ENCODE measurements at places on chromosomes 7 and 10. TPM values are rescaled to one million over a fixed set of nuclear protein-coding genes. Genes with fewer than 3 reads are reported as not detected.

DNA sequence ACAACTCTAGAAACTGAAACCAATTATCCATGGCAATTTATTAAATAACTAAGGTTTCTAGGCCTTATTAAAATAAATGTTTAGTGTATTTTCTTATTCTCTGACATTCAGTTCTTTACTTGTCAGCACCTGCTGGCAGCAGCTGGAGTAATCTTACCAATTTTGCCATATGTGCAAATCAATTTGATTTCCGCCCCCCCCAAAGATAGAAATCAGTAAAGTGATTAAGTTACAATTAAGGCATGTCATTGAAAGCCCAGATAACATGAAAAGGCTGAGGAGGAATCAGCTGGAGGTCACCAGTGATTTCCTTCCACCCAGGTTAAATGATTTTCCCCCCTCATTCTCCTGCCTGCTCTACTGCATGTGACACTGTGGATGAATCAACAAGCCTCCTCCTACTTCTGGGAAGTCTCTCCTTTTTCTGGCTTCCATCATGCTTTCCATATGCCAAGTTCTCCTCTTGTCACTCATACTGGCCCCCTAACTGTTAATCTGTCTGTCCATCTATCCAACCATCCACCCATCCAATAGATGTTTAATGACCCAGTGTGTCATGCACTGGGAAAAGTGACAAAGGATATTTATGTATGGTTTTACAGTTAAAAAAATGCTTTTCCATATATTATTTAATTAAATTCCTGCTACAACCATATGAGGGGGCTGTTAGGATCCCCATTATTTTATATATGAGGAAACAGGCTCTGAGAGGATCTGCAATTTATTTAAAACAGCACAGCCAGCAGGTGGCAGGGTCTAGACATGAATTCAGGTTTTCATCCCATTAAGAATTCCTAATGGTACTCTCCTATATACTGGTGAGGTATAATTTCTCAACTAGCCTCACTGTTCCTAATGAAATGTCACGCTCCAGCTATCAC lies 116.5 kb downstream of the ATXN7L1 start:
- DNase-seq: peak; percentile 76

GRCh38 chr10:74177140-74177677 lies 26.2 kb downstream of the ADK start:
- peak; percentile 36 for DNase-seq

The TYW1B gene
- 4.4 TPM for total RNA-seq

- DNase-seq: no peak
Observed at GRCh38 chr7:13633857-13634256, 355.6 kb downstream of the ETV1 start.

The VIPR2 gene
- not detected for total RNA-seq

The ITIH5 gene
- not detected for total RNA-seq

The TRIM50 gene
- total RNA-seq: not detected

The CFAP70 gene
- total RNA-seq: 1.0 TPM

- DNase-seq: peak; percentile 69
Observed at GRCh38 chr10:6194311-6194710, 8.4 kb upstream of the PFKFB3 start.

GRCh38 chr7:155770241-155770640 lies 42.0 kb downstream of the SHH start:
- peak; percentile 31 for DNase-seq

The FLNC gene
- 703 TPM for total RNA-seq

DNA sequence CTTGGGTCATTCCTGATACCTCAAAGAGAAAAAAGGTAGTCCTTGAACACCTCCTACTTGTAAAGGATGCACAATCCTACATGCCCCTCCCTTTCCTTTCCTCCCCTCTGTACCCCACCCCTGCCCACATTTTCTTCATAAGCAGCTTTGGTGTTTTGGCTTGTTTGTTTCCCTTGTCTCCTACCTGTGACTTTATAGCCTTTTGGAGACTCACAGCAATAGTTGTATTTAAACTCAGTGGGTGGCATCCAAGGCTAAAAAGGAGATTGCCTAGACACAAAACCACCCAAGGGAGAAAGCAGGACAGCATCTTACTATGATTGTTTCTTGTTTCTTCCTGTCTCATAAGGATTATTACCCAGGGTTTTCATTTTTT lies 63.4 kb downstream of the EGFR start:
- no peak for DNase-seq

DNA sequence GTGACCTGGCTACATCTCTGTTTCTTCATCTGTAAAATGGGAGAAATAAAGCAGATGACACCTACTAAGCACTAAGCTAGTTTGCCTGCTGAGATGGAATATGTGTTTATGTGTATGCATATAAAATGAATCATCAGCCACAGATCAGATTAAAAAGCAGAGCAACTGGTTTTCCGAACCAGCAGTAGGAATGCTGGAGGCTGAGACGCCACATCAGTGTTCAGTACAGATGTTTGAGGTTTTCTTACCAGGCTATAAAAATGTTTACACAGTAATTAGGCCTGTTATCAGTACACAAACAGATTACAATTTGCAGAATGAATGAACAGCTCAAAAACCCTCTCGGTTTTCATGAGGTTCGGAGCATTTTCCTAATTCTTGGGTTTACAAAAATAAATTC lies 85.8 kb downstream of the CALN1 start:
- no peak for DNase-seq

DNA sequence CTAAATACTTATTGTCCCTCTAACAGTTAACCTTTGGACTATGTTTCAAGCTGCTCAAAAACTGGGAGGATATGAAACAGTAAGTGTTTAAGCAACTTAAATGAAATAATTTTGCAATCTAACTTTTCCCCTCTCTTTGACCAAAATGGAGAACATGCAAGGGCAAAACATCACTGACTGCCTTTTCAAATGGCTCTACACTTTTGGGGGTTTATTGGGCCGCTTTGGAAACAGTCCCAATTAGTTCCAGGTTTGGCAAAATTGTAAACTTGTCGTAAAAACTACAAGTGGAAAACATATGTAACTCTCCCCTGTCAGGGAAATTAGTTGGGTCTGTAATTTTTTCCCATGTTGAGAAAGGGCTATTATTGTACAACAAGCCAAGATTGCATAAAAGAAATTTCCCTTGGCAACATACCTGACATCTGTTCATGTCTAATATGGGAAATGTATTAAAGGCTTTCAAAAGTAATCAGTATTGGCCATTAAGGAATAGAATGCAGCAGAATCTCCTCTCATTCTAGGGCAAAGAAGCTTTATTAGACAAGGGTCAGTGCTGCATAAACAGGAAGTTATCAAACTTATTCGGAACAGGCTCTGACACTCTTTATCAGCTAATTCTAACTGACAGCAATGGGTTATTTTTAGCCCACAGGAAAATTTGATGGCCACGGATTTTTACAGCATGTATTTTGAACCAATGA lies 157.9 kb downstream of the ARID5B start:
- no peak for DNase-seq

DNA sequence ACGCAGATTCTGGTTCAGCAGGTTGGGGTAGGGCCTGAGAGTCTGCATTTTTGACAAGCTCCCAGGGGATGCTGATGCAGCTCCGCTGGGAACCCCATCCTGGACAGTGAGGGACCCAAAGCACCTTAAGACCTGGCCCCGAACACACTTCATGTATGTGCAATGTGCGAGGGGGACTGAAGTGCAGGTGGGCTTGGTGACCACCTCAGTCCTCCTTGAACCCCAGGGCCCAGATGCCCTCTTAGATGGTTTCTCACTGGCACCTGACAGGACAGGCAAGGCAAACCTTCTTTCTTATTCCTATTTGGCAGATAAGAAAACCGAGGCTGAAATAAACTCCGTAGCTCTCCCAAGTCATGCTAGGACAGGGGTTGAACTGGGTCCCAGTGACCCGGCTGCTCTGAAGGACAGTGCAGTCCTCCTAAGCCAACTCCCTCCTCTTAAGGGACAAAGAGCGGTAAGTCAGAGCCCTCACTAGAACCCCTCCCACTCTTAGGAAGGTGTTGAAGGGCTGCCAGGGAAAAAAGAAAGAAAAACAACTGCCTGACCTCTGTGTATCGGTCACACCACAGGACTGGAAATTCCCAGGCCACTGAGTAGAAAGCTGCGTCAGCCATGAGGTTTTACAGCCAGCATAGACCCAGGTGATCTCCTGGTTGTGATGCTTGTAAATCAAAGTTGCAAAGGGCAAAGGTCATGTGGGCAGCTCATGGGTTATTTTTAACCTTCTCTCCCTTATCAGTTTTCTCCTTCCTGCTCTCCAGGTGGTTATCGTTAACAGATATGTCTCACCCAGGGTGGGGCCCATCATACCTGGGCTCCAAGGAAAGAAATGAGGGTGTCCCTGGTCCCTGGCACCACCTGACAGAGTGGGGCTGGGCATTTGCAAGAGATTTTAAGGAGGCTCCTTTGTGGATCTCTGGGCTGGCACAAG lies 90.9 kb upstream of the SMNDC1 start:
- DNase-seq: peak; percentile 73

GRCh38 chr7:31950091-31950755 lies 120.0 kb downstream of the PDE1C start:
- DNase-seq: no peak

The MYOZ1 gene
- 4.7 TPM for total RNA-seq

DNA sequence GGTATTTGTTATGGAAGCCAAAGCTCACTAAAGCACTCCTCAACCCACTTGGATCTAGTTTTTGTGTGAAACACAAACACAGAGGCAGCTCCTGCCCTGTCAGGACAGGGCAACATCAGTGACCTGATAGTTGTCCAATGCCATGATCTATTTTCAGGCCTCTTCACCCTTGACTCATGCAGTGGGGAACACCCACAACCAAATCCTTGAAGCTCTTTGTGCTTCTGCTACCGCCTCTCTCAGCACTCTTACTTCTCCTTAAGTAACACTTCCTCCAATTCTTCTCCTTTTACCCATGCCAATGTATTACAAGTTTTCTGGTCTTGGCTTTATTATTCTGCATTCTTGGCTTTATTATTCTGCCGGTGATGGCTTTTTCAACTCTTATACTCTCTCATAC lies 425.3 kb downstream of the INHBA start:
- peak; percentile 29 for DNase-seq

DNA sequence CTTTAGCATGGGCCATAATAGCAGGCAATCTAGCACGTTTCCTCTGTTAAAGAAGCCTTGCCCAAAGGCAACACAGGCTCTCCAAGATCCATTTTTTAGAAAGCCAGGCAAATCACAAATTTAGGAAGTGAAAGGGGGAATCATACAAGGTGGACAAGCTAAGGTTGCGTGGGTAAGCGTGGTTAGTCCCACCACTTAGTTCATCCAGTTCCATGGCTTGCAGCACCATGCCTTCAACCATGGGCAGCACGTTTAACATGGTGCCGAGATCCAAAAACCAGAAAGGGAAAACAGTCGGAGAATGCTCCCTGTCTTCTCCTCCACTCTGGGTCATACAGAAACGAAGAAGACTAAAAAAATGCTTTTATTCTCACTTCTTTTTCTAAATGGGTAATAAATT lies 234.4 kb upstream of the IMMP2L start:
- DNase-seq: peak; percentile 29

- DNase-seq: peak; percentile 60
Observed at GRCh38 chr10:91000470-91000869, 79.6 kb upstream of the ANKRD1 start.

The CARD11 gene
- total RNA-seq: not detected

DNA sequence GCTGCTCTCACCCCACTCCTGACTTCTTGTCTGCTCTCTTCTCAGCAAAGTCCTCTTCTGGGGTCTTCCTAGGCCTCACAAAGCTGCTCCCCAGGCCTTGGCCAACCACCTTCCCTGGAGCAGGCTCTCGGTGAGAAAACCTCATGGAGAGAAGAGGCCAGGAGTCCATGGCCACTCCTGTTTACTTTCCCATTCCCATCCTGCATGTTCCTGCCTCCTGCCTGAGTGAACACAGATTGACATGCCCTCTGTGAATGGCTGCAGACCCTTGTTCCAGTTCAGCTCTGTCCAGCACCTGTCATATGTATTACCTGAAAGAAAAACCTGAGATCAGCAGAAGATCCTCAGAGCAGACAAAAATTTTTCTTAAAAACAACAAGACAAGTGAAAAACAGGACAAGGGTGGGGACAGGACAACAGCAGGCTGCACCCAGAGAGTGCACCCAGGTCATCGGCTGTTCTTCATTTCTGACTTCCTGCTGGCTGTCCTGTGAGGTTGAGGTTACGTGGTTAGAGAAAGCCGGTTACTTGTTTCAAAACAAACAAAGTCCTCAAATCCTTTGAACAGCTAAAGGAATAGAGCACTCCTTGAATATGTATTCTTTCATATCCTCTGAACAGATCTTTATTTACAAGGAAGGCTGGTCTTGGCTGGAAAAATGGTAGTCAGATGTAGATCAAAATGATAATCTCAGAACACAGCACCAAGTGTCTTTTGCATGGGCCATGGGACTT lies 34.0 kb upstream of the DLD start:
- no peak for DNase-seq

- no peak for DNase-seq
Observed at GRCh38 chr10:73506074-73506473, 10.2 kb upstream of the PPP3CB start.

- peak; percentile 46 for DNase-seq
Observed at GRCh38 chr10:121942749-121943416, 15.1 kb upstream of the ATE1 start.

- DNase-seq: no peak
Observed at GRCh38 chr10:110788620-110789385, 82.9 kb upstream of the PDCD4 start.

The LIPJ gene
- total RNA-seq: not detected

Measured in myocyte (in vitro differentiated cells).